ENCODE measurements at places on chromosomes 6 and 20. TPM values are rescaled to one million over a fixed set of nuclear protein-coding genes. Genes with fewer than 3 reads are reported as not detected.

GRCh38 chr6:44779130-44779826 lies 391.8 kb downstream of the CDC5L start:
- DNase-seq: no peak

DNA sequence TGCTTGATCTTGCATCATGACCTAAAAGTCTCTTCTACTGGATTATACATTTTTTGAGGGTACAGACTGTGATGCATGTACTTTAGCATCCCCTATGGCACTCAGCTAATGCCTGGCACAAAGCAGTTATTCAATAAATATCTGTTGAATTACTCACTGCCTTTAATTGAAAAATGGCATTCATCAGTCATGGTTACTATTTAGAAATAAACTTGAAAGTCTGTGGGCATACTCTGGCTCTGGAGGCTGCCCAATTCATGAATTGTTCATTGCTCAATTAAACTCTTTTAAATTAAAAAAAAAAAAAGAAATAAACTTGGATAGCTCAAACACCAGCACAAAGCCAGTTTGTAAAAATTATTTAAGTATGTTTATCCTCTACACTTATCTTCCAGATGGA lies 40.0 kb downstream of the HEBP2 start:
- DNase-seq: no peak

DNA sequence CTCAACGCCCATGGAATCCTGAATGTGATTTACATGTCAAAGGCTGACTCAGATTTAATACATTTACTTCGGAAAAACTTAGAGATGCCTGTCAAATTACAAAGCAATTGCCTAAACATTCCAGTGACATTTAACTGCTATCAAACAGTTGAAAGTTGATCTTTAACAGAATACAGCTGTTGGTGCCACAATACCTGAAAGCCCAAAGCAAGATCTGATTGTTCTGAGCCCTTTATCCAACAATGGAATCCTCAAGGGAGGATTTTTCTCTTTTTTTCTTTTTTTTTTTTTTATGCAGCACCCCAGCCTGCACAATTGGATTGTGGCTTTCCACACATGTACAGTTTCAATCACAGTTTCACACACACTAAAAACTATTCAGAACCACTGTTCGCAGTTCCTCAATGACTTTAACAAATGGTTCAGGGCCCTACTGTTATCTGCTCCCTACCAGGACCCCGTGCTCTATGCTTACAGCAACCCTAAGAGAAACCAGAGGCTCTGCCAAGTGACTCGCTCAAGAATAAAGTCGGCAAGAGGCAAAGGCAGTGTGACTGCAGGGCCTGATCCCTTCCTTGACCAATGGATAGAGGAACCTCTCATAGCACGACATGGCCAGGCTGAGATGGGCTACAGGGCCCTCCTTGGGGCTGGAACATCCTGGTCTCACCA lies 33.3 kb downstream of the EPB41L2 start:
- no peak for DNase-seq

- no peak for DNase-seq
Observed at GRCh38 chr6:157674061-157674460, 149.0 kb upstream of the SNX9 start.

- DNase-seq: no peak
Observed at GRCh38 chr6:134035823-134036296, 16.6 kb downstream of the SLC2A12 start.

The ULBP1 gene
- not detected for total RNA-seq

The GSTA2 gene
- total RNA-seq: not detected
